ACHN (cell line): ENCODE measurements at places on chromosomes 3 and 15.

- no peak for DNase-seq
These were observed 19.0 kb downstream of the CSPG4 start for GRCh38 chr15:75693501-75694240.

DNA sequence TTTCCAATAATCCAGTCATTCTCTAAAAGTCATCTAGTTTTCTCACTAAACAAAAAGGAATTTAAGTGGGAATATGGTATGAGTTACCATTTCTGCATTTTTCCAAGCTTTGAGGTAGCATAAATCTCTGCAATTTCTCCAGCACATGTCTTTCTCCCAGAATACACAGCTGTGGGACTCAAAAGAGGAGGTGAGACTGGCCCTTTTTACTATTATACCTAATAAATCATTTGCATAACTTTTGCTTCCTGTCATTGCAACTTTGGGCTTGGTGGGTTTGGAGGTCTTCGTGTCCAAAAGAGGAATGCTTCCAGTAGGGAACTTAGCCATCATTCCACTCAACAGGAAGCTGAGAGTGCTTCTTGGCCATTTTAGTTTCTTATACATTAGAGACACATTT, 94.8 kb downstream of the FMN1 start:
- no peak for DNase-seq

DNA sequence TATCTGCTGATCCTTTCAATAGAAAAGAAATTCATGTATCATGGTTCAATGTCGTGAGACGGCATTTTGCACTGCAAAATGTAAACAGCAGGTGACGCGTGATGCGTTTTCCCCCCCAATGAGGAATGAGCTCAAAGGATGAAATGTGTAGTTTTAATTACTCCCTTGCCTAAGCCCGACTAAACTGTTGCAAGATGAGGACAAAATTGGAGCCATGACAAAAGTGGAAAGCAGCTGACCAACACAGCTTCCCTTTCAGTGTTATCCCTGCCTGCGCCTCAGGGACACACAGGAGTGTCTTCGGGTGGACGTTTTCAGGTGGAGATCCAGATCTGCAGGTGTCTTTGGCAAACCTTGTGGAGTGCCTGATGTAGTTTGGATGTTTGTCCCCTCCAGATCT, 92.0 kb downstream of the GABRG3 start:
- no peak for DNase-seq

GRCh38 chr15:77195586-77195985, 124.7 kb upstream of the TSPAN3 start:
- DNase-seq: no peak

- no peak for DNase-seq
These were observed 4.6 kb downstream of the LRRC2 start for GRCh38 chr3:46561511-46561910.

DNA sequence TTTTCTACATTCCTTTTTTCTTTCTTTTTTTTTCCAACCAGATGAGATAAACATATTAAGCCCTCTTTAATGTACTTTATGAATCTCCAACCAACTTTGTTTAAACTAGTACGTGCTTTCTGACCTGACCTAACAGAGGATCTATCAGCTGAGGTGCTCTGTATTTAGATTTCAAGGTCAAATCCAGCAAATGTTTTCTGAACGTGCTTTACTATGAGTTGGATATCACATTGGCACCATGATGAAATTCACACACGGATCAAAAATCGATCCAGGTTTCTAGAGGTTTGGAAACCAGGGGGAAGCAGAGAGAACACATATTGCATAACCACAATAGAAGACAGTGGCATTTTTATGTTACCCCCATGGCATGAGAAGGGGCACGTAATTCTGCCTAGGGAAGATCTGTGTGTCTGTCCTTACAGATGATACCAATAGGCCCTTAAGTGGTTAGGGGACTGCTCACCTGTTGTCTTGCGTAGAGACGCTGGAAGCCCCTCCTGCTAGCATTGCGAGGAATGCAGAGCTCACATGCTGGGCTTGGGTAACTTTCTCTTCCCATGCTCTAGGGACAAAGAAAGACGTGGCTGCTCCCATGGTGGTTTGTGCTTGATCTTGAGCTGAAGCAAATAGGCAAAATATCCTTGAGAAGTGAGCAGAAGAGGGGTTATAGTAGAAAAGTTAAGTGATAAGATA, 59.3 kb upstream of the ABHD10 start:
- DNase-seq: no peak

- DNase-seq: no peak
These were observed 5.5 kb downstream of the CD47 start for GRCh38 chr3:108085370-108085769.

- DNase-seq: no peak
These were observed 12.6 kb downstream of the ANP32A start for GRCh38 chr15:68808091-68808490.

DNA sequence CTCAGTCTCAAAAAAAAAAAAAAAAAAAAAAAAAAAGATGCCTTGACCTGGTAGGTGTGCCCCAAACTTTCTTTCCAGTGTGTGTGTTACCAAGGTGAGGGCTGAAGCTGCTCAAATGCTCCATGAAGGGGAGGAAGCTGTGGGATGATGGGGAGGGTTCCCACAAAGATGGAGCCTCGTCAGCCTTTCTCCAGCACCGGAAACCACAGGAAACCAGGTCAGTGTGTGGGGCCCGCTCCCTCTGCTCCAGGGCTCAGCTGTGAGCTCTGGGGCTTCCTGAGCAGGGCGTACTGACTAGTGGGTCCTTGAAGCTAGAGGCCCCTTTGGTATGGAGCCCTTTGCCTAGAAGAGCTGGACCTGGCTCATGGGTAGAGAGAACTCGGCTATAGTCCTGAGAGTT, 681 bp upstream of the IL17RE start:
- DNase-seq: no peak

DNA sequence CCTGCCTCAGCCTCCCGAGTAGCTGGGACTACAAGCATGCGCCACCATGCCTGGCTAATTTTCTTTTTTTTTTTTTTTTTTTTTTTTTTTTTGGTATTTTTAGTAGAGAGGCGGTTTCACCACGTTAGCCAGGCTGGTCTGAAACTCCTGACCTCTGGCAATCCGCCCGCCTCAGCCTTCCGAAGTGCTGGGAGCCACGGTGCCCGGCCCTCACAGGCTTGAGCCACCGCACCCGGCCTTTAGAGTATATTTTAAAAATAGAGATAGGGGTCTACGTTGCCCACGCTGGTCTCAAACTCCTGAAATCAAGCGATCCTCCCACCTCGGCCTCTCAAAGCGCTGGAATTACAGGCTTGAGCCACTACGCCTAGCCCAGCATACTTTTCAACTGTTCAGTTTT, 93.4 kb upstream of the CHD2 start:
- DNase-seq: no peak

DNA sequence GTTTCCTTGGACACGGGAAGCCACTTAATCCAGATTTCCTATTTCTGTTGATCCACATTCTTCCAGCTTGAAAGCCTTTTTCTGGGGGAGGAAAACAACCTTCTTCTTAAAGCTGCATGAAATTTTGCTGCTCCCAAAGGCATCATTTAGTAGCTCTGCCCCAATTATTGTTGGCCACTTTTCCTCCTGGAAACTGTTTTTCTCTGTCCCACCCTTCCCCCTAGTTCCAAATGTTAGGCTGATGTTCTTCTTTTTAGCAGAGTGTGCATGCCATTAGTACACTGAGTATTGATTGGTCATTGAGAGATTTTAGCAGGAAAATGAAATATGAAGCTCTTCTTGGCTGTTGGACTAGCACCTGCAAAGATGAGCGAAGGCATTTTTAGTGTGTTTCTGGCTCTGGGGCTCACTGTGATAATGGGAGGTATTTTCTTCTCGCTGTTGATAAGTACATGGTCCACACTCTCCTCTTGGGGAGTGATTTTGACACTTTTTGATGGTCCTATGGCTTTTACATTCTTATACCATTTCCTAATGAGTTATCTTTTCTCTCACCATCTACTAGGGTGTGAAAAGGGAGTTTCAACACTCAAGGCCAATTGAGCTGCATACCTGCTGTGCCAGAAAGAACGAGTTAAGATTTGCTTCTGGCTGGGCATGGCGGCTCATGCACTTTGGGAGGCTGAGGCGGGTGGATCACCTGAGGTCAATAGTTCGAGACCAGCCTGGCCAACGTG, 200.5 kb downstream of the PTPRG start:
- no peak for DNase-seq

- DNase-seq: no peak
These were observed 35.6 kb downstream of the SNAPC5 start for GRCh38 chr15:66461917-66462316.

DNA sequence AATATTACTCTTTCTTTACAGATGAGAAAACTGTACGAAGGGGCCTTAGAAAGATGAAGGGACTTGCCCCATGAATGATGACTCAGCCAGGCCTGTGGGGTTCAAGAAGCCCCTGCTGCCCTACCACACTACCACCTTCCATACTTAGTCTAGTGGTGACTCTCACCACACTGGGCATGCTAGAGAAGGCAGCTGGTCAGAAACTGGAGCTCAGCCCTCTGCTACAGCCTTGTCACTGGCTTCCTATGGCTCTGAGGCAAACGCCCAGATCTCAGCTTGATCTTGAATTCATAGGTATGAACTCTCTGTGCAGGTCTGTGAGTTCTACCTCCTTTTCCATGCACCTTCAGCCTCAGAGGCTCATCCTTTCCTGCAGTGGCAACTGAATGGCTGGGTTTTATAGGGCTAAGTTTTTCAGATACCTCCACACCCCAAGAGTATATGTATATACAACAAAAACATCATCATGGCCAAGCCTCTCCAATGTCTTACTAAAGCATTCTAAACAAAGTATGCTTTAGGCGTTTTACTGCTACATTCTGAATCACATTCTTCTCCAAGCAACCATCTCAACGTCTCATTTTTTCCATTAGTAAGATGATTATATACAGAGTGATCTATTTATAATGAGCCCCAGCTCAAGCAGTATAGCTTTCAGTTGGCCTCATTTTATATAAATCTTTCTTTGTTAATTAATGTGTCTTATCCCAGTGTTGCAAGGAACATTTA, 234.1 kb downstream of the GREM1 start:
- DNase-seq: no peak

DNA sequence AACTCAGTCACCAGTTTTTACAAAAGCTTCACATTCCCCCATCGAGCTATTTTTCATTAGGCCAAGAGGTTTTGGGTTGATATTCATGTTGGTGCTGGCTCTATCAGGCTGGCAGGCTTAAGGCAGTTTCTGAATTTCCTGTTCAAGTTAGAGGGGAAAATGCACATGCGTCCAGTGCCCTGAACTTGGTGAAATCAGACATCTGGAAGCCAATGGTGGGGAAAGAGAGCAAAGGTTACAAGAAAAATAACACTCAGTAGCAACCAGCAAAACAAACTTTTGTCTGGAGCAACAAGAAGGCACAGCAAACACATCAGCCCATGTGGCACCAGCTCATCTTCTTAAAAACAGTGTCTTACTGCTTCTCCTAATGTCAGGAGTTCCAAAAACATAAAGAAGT, 155.6 kb upstream of the TSC22D2 start:
- DNase-seq: no peak

- DNase-seq: no peak
These were observed 79.7 kb downstream of the RARB start for GRCh38 chr3:25507811-25508210.

DNA sequence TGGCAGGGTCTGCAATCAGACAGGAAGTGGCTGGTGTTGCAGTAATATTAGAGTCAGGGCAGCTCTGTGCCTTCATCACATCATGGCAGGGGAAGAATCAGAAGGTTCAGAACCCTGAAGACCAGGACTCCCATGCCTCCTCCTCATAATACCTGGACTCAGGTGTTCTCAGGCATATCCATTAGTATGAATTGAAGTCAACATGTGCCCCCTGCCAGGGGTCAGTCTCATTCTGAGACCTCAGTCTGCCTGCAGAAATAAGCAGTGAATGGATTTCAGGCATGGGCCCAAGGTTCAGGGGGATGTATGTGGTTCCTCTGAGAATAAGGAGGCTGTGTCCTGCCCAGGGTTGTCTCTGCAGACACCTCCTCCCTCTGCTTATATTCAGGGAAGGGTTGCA, 74.2 kb downstream of the SPSB4 start:
- no peak for DNase-seq

GRCh38 chr3:66483409-66483906, 17.4 kb downstream of the LRIG1 start:
- no peak for DNase-seq

DNA sequence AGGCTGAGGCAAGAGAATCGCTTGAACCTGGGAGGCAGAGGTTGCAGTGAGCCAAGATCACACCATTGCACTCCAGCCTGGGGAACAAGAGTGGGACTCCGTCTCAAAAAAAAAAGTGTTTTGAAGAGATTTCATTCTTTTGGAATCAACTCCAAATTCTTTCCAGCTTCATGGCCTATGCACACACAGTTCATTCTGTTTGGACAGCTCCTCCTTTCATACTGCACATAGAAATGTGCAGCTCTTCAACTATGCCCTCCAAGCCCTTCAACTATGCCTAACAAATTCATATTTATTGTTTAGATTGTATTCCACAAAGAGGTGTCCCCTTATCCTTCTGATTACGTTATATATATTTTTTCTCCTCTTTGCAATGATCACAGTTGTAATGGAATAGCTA, 4.2 kb downstream of the TP53BP1 start:
- no peak for DNase-seq

- no peak for DNase-seq
These were observed 2.4 kb upstream of the CYP1A1 start for GRCh38 chr15:74727727-74728126.

DNA sequence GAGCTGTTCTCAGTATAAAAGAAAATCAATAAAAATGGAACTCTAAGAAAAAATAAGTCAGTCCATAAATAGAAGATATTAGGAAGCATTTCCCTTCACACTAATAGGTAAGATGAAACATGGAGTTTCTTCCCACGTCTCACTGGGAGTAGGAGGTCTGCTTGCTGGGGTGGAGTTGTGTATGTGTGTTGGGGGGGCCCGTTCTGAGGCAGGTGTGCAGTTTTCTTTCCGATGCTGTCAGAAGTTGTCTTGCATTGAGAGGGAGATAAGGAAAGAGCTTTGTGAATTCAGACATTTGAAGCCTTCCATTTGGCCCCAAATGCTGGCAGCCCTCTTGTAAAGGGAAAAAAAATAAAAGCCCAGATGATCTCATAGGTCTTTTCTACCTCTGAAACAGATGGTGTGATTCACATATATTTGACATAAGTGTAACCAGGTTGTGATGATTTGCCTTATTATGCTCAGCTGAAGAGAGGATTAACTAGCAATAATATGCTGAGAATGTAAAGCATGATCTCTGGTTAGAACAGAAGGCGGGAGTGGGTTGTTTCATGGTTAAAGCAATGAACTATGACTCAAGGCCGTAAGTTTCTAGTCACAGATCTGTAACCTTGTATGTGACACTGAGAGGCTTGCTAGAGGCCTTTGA, 8.8 kb downstream of the RASGRP1 start:
- no peak for DNase-seq

- no peak for DNase-seq
These were observed 10.4 kb downstream of the ARF4 start for GRCh38 chr3:57586778-57587177.

- DNase-seq: no peak
These were observed 130.3 kb upstream of the CDIN1 start for GRCh38 chr15:36449084-36449661.

- DNase-seq: no peak
These were observed 136.1 kb upstream of the MME start for GRCh38 chr3:154943981-154944380.
